ENCODE measurements at places on chromosomes 5 and 9.

DNA sequence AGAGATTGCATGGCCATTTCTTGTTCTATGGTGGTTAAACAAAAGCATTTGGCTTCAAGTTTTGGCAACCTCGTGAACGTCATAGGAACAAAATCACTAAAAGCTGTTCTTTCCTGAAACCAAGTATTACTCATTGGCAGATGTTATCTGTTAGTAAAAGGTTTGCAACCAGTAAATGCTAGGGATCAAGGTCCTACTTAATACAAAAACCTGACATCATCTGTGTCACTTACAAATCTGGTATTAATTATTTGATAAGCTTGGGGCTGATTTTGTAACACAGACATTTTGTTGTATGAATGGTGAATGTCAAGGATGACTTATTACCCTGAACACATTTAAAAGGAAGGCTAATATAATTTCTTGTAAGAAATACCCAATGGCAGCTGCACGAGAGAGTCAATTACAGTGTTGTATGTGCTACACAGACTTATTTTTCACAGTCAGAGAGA is 486.4 kb upstream of the ZNF608 start:
- no peak for DNase-seq

GRCh38 chr9:16318516-16319060 is 551.9 kb downstream of the BNC2 start:
- no peak for DNase-seq

- DNase-seq: no peak
Observed at GRCh38 chr9:976943-977837, 735 bp downstream of the DMRT3 start.

- DNase-seq: no peak
Observed at GRCh38 chr9:90070056-90070455, 465.2 kb downstream of the GADD45G start.

DNA sequence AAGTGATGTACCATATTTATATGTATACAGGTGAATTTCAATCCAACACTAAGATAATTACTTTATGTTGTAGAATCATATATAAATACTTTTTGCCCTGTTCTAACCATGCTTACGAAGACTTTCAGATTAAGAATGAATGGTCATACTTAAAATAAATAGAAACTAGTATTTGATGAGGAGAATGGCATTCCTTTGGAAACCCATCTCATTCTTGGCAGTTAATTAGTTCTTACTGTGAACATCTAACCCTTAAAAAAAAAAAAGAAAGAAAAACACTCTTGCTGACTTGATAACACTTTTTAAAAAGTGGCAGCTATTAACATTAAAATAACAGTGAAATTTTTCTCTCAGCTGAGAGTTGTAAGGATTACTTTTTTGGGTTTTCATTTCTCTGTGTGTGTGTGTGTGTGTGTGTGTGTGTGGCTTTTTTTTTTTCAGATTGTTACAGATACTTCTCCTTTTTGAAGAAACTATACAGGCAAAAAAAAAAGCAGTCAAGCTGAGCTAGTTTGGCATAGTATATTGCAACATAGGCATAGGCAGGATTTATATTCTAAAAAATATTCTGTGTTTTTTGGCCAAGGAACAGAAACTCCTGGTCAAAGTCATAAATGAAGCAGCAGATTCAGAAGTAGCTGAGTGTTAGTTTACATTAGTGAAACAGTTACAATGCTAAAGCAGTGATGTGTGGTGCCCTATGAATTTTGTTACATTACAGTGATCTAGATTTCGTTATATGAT is 163.5 kb downstream of the CD180 start:
- DNase-seq: no peak

DNA sequence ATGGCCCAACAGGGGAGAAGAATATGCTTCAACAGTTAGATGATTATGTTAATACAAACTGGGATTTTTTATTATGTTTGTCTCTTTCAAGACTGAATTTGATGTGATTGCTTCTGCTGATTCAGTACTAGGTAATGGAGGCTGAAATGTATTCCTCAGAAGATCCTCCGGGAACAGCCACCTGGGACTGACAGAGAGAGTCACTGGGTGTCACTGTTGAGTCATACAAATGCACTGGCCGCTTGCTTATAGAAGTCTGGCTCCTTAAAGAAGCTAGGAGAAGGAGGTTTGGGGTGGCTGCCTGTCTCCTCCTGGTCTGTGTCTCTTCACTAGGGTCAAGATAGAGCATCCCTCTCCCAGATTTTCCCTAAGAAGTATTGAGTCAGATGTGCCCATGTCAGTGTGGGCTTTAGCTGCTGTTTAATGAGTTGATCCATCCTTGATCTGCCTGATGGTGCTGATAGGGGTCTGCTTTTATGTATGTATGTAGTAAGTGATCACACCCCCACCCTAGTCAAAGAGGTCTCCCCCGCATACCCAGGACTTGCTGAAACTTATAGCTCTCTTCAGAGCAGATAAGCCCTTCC is 773.4 kb downstream of the BRINP1 start:
- peak; percentile 52 for DNase-seq

DNA sequence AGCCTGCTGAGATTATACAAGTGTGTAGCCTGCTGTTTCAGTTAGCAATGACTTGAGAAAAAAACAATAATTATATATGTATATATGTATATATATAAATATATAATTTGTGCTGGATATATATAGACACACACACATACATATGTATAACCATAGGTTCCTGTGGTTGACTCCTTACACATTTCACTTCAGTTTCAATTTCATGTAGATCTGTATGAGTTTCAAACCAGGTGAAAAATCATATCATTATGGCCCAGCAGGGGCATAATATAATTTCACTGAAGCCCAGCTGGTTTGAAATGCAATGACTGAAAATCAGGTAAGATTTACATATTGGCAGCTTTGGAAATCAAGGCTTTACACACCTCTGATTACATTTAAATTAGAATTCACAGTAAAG is 690.4 kb upstream of the CDH18 start:
- DNase-seq: no peak

DNA sequence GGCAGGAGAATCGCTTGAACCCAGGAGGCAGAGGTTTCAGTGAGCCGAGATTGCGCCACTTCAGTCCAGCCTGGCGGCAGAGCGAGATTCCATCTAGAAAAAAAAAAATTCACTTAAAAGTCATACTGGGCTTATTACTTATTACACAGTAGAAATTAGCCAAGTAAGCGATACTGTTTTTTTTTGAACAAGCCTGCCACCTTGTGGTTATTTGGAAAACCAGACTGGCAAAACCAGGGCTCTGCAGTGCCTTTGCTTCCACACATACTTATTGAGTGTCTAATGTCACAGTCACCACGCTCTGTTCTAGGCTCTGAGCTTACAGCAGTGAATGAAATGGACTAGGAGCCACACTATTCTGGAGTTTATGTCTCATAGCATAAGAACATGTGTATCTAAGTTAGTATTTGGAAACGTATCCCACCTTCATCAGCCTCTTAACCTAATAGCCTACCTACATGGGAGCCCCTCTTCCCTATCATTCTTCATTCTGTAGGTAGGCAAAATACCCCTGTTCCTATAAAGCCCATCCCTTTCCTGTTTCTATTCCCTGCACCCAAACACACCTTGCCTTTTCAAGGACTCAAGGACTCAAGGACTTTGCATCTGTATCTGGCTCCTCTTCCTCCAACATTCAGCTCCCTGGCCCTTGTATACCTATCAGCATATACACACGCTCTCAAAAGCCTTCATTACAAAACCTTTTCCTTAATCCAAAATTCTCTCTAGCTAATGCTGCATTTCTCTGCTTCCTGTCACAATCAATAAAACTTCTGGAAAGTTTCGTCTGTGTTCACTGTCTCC is 13.9 kb upstream of the BASP1 start:
- peak; percentile 81 for DNase-seq

GRCh38 chr9:89803403-89803802 is 198.6 kb downstream of the GADD45G start:
- DNase-seq: no peak

DNA sequence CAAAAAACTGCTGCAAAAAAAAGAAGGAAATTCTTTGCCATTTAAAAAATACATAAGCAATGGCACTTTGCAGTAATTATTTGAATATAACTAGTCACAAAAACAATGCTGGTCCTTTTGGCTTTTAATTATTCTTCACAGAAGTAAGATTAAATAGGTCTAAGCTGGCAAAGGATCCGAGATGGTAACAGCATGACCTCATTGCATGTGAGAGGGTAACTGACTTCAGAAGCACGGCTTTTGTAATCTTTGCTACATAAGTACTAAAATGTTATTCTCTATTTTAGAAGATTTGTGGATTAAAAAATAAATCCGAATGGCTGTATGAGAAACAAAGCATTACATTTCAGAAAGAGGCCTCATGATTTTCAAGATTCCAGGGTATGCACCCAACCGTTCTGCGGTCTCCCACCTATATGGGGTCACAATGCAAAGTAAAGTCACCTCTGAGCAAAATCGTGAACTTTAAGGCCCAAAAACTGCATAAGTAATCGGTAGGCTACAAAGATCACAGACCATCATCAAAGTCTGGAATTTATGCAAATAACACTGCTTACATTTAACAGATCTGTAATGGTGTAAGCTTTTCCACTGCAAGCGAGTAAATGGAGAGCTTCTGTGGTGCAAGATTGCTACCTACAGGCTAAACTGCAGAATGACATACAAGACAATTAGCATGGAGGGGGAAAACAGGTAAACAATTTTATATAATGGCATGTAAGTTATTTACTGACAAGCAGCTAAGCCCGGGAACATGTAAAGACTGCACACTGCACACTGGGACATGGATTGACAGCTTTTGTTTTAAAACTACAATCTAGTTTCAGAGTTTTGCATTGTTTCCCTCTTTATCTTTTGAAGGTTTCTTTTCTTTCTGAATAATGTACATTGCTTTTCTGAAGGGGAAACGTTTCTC is 231.6 kb downstream of the SLF1 start:
- DNase-seq: peak; percentile 59

- DNase-seq: no peak
Observed at GRCh38 chr9:109859447-109859846, 79.4 kb downstream of the PALM2AKAP2 start.

DNA sequence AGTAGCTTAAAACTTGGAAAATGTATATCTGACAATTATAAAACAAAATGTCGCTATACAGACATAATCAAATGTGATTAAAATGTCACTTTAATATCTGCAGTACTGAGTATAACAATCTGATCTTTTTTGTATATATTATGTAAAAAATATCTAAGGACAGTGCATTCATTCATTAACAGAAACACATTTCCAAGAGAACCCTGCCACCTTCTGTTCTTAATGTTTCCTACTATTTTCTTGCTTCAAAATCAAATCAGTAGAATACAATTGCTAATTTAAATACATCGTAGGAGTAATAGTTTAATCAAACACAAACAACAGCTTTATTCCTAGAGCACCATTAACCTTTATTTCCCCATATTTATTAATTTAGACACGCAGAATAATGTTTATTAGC is 142.6 kb upstream of the ST8SIA4 start:
- no peak for DNase-seq

- no peak for DNase-seq
Observed at GRCh38 chr5:149450199-149450598, 71.1 kb upstream of the IL17B start.

- DNase-seq: no peak
Observed at GRCh38 chr9:110156902-110157301, 51.1 kb downstream of the C9orf152 start.

GRCh38 chr5:113950186-113950585 is 411.7 kb upstream of the KCNN2 start:
- DNase-seq: no peak

DNA sequence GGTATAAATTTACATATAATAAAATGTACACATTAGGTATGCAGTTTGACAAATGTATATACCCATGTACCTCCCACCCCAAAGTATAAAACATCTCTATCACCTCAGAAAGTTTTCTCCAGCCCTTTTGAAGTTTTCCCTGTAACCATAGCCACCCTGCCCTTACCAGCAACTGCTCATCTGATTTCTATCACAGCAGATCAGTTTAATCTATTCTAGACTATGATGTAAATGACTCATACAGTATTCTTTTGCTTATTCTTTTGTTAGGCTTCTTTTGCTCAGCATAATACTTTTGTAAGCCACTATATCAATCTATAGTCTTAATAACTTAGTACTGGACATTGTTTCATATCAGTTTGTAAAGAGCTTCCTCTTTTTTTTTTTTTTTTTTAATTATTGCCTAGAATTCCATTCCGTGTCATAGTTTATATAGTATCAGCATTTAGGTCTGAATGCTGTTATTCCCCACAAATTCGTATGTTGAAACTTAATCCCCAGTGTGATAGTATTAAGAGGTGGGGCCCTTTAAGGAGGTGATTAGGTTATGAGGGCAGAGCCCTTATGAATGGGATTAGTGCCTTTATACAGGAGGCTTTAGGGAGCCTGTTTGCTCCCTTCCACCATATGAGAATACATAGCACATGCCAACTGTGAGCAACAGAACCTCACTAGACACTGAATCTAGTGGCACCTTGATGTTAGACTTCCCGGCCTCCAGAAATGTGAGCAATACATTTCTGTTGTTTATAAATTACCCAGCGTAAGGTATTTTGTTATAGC is 20.3 kb downstream of the MELK start:
- DNase-seq: no peak

GRCh38 chr5:127353327-127353726 is 62.7 kb downstream of the MEGF10 start:
- DNase-seq: no peak

GRCh38 chr9:124964056-124964455 is 23.2 kb upstream of the GOLGA1 start:
- DNase-seq: no peak

DNA sequence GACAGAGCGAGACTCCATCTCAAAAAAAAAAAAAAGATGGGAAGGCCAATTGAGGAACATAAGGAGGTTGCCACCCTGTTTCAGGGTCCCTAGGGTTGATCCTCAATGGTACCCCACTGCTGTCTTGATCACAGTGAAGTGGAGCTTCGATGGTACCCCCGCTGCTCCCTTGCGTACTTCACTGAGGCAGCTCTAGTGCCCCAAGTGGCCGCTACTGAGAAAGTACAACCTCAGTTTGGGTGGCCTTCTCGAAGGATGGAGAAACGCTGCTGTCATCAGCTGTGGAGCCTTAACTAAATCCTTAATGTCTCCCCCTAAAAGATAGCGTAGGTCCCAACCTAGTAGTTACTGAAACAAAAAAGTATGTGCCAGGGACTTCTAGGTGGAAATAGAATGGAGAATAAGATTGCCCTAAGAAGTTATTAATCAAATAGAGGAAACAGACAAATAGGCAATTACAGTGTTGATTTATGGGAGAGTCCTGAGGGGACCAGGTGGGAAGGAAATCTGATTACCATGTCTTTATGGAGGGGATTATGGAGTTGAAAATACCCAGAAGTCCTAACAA is 6.3 kb downstream of the TESK1 start:
- peak; percentile 28 for DNase-seq

DNA sequence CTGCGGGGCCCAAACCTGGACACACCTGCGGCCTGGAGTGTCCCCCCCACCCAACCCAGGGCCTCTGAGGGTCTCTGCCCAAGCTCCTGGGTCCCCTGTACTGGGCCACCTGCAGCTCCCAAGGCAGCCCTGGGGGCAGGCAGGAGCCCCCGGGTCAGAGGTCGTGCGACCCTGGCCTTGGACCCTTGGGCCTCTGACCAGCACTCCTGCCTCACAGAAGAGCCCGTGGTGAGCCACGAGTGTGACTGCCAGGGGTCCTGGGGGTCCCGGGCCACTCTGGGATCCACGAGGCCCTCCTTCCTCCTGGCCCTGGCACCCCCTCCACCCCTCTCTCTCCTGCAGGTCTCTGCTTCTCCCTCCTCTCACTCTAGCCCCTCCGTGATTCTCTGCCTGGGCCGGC is 5.0 kb upstream of the PTGDS start:
- DNase-seq: no peak

GRCh38 chr5:168136340-168136739 is 155.1 kb upstream of the WWC1 start:
- DNase-seq: no peak
